ENCODE measurements at places on chromosomes 6 and 20.

DNA sequence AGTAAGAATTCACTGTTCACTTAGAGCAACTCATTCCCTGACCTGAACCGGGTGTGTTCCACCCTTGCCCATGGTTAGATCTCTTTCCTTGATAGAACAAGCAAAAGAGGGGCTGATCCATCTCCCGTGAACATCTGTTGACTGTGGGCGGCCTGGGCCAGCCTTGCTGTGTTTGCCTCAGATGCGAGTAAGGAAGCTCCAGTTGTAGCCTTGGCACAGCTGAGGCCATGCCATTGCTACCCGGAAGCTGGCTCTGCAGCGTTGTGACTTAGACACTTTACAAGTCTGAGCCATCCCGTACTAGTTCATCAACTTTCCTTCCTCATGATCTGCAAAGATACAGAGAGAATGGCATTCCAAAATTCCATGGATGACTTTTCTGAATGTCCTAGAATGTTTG is 139.0 kb downstream of the MAP3K4 start:
- DNase-seq, result no peak

- DNase-seq, result peak; percentile 41
Observed at GRCh38 chr20:3818155-3819151, 1.9 kb upstream of the AP5S1 start.

- peak; percentile 75 for DNase-seq
Observed at GRCh38 chr20:33401184-33401920, at the start of gene CDK5RAP1. TSS of gene CDK5RAP1 (minus strand) at chr20:33401519. CDS start at chr20:33397064, 4,455 bp downstream.

GRCh38 chr6:33191383-33192104 is 723 bp downstream of the COL11A2 start:
- DNase-seq, result no peak

GRCh38 chr20:22307409-22307808 is 277.0 kb downstream of the FOXA2 start:
- no peak for DNase-seq

GRCh38 chr6:3749977-3750316 is 1.6 kb downstream of the PXDC1 start:
- DNase-seq, result peak; percentile 54

- DNase-seq, result no peak
Observed at GRCh38 chr20:38673725-38674091, 50.6 kb upstream of the SLC32A1 start.

DNA sequence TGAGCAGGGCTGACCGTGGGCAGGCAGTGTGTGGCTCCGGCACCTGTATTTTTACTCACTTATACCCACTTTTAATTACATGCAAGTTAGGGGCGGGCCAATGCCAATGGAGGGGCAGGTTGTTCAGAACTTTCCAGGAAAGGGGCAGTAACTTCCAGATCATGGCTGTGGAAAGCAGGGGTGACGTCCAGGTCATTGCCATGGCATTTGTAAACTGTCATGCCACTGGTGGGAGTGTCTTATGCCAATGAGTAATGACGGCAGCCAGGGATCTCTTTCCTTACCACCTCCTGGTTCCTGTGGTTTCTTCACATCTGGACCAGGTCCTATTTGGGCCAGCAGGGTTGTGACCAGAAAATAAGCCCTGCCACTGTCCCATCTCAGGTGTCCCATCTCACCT is 258.7 kb downstream of the THBS2 start:
- no peak for DNase-seq

GRCh38 chr6:35161266-35161665 is 20.1 kb upstream of the TCP11 start:
- no peak for DNase-seq

- DNase-seq, result no peak
Observed at GRCh38 chr6:107184435-107184834, 69.1 kb upstream of the BEND3 start.

GRCh38 chr20:49872056-49872455 is 43.3 kb downstream of the SPATA2 start:
- DNase-seq, result no peak

DNA sequence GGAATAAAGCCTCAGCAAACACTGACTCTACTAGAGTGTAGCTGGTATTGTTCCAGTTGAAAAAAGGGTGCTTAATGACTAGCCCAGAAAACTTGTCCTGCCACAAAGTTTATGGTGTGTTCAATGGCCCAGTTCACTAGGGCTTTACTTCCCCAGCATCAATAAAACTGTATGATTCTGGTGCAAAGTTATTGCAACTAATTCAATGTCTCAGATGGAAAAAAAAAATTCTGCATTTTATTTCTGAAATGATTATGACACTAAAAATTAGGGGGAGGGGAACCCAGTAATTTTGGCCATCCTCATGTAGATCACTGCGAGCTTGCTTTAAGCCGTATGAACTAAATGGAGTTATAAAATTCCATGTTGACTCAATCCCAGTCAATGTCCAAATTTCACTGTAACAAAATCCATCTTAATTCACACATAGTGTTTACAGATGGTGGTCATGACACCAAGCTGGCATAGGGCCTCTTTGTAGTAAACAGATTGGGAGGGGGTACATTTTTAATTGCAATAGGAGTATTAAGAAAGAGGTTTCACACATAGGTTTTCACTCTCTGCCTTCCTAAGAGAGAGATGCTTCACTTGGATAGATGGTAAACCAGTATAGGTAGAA is 41.2 kb downstream of the PTPRK start:
- no peak for DNase-seq

GRCh38 chr6:109461733-109462526 is 6.4 kb upstream of the MICAL1 start:
- DNase-seq, result no peak

- no peak for DNase-seq
Observed at GRCh38 chr6:42007286-42008137, 42.8 kb upstream of the TAF8 start.

DNA sequence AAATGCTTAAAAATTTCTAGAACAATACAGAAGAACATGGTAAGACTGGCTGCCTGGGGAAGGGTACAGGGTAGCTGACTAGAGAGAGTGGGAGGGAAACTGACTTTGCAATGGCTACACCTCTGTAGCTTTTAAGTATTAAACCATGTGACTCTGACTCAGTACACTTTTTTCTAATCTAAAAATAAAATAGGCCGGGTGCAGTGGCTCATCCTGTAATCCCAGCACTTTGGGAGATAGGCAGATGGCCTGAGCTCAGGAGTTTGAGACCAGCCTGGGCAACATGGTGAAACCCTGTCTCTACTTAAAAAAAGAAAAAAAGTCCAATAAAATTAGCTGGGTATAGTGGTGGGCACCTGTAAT is 18.5 kb downstream of the ATP9A start:
- no peak for DNase-seq

DNA sequence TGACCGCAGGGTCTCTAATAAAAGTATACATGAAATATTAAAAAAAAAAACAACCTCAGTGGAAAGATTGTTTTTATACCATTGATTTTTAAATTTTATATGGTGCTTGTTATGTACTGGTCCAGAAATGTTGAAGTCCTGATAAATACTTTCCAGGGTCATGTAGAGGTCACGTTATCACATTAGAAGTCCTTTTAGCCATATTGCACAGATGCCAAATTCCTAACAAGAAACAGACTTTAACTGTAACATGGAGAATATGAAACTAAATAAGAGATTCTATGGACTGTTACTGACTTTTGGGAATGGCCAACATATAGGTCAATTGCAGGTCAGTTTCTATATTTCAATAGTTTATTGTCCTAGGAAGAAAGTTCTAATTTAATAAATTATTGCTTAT is 89.0 kb downstream of the ADGRB3 start:
- DNase-seq, result no peak

GRCh38 chr6:150600301-150601017 is 774 bp downstream of the PLEKHG1 start:
- peak; percentile 95 for DNase-seq

DNA sequence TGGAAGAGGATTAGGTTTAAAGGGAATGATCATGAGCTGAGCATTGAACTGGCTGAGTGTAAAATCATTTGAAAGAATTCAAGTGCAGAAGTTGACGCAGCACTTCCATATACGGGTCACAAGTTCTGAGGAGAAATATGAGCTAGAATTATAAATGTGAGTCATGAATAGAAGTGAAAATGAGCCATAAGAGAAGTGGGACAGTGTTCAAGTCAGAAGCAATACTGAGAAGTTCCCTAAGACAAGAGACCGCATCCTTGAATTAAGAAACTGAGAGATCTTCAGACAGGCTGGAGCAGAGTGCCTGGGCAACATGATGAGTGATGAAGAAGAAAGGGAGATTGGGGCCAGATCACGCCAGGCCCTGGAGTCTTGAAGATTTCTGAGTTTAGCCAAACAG is 209.7 kb downstream of the TBX18 start:
- no peak for DNase-seq

GRCh38 chr6:21846541-21847451 is 253.2 kb downstream of the SOX4 start:
- DNase-seq, result peak; percentile 66

- no peak for DNase-seq
Observed at GRCh38 chr20:1943275-1944002, 48.2 kb downstream of the SIRPA start.

DNA sequence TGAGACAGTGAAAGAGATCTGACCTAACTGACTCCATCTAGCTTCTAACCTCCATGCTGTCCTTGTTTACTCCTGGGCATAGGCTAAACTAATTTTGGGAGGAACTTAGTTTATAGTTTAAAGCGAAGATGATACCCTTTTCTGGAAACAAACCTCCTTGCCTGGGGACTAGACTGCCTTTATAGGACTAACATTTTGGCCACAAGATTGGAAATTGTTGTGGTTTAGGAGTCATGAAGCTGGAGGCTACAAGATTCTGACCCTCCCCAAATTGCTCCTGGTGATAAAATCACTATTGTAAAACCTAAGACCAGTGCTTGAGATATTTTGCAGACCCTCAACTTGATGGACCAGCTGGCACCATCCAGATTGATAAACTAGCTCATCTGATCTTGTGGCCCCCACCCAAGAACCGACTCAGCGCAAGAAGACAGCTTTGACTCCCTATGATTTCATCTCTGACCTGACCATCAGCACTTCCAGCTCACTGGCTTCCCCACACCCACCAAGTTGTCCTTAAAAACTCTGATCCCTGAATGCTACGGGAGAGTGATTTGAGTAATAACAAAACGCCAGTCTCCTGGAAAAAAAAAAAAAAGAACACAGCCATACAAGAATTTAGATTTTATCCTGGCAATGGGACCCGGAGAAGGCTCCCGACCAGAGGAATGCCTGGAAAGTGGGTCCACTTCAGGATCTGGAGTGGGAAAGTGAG is 63.0 kb downstream of the ABHD12 start:
- no peak for DNase-seq

DNA sequence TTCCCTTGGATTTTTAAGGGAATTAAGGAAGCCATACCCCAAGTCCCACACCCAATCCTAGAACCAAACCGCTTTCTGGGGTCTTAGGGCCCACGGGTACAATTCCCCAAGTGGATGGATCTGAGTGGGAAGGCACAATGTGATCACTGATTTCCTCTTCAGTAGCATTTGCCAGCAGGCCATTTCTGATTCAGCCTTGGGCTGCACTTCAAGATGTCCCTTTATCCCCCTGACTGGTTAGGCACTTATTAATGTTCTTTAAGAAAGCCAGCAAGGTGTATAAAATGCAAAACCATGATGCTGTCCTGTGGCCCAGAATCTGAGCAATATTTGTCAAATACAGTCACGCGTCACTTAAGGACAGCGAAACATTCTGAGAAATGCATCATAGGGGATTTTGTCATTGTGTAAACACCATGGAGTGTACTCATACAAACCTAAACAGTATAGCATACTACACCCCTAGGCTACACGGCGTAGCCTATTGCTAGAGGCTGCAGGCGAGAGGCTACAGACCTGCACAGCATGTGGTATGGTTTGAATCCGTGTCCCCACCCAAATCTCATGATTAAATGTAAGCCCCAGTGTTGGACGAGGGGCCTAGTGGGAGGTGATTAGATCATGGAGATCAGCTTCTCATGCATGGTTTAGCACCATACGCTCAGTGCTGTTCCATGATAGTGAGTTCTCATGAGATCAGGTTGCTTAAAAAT is 234.2 kb downstream of the NRN1 start:
- DNase-seq, result no peak

- no peak for DNase-seq
Observed at GRCh38 chr20:45450097-45450818, 19.3 kb upstream of the WFDC2 start.

DNA sequence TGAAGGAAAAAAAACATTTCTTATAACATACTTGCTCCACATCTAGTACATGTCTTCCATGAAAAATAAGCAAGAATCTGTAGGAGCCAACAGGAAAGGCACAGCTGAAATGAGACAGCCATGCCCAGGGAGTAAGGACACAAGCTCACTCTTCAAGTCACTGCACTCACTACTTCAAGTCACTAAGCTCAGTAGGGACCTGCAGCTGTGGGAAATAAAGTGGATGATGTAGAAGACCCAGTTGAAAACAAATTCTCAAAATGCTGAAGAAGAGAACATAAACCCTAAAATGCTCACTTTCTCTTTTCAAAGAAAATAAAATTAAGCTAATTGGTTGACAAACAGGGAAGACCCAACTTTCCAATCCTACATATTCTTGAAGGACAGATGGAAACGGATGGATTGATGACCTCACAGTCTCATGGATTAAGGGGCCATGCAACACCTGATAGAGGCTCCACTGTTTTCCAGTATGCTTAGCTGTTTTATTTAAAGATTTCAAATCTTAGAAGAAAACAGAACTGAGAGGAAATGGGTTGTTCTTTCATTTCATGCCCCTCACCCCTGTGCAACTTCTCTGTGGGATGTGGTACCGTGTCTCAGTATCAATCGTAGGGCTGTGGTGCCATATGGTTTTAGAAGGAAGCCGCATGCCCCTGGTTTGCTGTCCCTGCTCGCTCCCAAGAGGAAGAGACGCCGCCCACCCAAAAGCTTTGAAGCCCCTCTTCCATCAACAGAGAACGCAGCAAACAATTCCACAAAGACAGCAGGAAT is 133.3 kb downstream of the WDR27 start:
- DNase-seq, result no peak
